NB4 (cell line): ENCODE measurements at places on chromosomes 4 and X.

DNA sequence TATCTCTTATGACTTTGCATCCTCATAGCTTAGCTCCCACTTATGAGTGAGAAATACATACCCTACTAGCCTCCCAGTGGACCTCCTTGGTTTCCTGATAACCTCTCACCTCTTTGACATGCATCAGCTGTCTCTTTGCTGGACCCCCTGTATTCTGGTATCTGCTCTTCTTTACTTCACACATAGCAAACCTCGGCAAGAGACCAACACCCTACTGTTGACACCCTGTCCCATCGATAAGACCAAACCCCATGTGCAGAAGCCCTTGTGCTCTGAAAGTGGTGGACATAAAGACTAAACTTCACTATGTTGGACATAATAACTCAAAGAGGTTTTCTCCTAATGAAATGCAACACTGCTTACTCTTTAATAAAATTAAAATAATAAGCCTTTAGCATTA is 75.7 kb downstream of the RNF150 start:
- no peak for DNase-seq

DNA sequence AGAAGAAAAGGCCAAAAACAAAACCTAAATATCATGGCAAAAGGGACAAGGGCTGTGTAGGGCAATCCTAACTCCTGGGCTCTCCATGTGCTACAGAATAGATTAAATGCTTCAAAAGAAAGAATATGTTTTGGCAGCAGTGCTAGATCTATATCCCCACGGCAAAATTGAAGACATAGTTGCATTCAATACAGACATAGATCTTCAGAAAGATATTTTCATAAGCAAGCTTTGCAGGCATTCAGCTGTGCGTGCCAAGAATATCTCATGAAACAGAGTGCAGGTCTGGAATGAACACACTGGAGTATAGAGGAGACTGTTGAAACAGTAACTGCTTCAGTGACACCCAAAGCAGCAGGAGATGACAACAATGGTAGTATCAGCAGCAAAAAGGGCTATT is 1476.9 kb downstream of the ARAP2 start:
- DNase-seq = no peak

DNA sequence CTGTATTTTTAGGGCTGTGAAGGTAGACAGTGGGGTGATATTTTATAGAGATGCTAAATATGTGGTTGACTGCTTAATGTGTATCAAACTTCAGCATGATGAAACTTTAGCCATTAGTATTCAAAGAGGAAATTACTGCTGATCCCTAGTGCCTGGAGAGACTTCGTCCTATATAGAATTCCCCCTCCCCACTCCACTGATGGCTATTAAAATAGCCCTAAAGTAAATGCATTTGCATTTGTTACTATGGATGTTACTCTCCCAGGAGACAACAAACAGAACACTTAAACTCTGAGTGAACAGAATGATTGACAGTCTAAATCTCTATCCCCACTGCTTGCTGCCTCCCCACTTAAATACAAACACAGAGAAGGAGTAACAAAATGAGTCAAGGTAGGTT is 39.1 kb downstream of the ADGRL3 start:
- DNase-seq = no peak

- no peak for DNase-seq
Measured at GRCh38 chrX:74423289-74423998, 2.2 kb downstream of the SLC16A2 start.

GRCh38 chrX:118632862-118633261 is 94.5 kb upstream of the IL13RA1 start:
- DNase-seq = peak; percentile 61

- no peak for DNase-seq
Measured at GRCh38 chrX:139204898-139205667, 325.5 kb upstream of the F9 start.

DNA sequence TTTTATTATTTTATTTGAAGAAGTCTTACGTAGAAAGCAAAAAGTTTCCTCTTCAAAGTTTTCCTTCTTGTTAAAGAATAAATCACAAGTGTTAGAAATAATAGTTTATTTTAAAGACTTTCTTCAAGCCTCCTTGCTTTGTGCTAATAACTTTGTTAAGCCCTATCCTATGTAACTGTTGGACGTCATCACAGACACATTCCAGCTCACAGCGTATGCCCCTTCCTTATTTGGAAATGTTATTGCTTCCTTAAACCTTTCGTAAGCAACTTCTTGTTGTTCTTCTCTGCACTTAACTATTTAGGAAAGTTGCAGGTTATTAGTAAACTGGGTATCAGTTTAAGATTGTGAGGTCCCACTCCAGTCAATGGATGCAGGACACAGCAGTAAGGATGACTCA is 7.6 kb upstream of the SRD5A3 start:
- no peak for DNase-seq

DNA sequence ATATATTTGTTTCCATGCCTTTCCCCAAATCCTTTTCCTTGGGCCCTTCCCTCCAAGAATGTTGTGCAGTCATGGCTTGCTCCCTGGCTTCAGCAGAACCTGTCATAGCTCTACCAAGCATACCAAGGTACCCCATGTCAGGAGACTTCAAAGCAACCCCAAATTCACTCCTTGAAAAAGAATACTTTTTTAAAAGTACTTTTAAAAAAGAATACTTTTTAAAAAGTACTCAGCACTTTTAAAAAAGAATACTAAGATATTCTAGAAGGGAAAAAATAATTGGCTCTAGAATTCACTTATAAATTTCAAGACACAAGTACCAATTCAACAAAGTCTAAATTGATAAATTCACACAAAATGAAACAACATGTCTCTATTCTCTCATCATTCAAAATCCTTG is 76.0 kb downstream of the NR3C2 start:
- no peak for DNase-seq

DNA sequence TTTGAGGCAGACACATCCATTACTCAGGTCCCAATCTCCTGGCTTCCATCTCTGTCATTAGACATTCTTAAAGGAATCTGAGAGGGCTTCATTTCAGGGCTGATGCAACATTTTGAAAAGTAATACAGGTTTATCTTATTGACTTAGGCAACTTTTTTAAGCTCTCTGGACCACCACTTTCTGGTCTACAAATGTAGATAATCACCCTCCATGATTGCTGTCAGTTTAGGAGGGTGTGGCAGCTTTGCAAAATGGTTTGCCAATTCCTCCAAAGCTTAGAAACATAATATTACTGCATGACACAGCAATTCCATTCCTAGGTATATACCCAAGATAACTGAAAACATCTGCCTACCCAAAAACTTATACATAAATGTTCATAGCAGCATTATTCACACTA is 77.6 kb downstream of the ARHGAP6 start:
- DNase-seq = no peak

DNA sequence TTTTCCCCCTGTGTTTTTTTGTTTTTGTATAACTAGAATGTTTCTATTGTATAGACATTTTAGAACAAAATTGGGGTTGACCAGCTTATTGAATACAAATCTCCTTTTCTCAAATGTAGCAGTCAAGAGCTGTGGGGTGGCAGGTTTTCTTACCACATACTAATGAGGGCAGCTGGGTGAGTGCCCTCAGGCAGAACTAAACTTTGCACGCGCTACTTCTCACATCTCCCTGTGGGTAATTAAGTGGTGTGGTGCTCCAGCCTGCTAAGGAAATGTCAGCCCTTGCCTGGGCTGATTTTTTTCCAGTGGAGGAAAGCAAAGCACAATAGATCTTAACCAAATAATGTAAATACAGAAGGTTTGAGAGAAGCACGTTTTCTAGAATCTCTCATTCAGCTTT is 717.6 kb upstream of the TENM3 start:
- DNase-seq = no peak

DNA sequence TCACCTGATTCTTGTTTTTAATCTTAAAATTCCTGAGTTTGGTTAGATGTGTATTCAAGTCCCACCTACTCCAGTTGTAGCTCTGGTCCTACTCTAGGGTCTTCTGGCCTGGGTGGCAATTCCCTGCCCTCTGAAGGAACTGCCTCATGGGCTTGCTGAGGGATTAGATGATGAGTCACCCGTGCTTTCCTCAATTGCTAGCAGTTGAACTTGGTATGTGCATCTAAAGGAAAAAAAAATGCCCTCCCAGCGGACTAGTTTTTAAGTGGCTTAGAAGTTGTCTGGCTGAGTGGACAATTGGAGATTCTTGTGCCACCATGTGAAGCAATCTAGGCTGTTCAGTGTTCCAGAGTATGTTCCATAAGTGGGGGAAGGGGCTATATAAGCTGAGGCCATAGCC is 127.0 kb downstream of the CCNG2 start:
- no peak for DNase-seq

DNA sequence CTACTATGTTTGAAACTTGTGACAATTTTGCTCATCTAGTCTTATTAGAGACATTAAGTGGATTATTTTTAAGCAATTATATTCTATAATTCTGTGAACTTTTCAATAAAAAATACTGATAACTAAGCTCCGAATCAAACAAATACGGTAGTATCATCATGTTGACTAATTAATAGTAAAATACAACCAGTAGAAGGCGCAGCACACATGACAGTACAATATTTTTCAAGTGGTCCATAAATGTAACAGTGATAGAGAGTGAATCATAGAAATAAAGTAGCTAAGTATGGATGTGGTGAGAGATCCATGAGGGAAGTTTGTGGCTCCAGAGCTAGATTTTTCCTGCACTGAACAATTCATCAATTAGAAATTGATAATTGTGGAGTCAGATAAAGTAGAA is 666.2 kb downstream of the KCTD8 start:
- no peak for DNase-seq

DNA sequence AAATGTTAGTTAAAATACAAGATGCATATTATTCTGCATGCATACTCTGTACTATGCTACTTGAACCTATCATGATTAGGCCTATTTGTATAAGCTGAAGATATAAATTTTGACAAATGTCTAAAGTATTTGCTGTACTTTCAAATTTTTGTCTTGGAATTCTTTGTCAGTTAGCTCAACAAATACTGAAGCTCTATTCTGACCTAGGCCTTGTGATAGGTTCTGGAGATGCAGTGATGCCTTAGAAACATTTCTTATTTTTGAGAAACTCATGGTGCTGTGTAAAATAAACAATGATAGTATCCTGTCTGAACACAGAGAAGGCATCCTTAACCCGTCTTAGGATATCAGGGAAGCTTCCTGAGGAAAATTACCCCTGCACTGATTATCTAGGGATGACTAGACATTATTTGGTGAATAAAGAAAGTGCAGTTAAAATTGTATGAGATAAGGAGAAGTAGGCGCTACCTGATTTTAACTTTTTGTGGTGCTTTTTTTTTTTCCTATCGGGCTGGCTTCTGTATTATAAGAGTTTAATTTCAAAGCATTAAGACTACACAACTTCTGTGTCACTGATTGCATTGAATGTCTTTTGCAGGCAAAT is 43.4 kb downstream of the MOB1B start:
- DNase-seq = no peak

DNA sequence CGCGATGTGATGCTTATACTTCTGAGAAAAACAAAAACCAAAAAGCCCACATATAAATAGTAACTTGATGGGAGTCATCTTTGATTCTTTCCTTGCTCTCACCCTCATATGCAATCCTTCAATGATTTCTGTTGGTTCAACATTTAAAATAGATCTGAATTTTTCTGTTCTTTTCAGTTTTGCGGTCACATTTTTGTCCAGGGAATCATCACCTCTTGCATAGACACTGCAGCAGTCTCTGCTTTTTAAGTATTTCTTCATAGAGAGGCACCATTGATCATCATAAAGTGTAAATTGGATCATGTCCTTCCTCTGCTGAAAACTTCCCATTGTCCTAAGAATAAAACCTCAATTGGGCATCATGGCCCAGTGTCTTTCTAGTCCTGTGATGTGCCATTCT is 81.1 kb upstream of the SLC4A4 start:
- no peak for DNase-seq

- peak; percentile 65 for DNase-seq
Measured at GRCh38 chr4:23614284-23614892, 275.5 kb downstream of the PPARGC1A start.

DNA sequence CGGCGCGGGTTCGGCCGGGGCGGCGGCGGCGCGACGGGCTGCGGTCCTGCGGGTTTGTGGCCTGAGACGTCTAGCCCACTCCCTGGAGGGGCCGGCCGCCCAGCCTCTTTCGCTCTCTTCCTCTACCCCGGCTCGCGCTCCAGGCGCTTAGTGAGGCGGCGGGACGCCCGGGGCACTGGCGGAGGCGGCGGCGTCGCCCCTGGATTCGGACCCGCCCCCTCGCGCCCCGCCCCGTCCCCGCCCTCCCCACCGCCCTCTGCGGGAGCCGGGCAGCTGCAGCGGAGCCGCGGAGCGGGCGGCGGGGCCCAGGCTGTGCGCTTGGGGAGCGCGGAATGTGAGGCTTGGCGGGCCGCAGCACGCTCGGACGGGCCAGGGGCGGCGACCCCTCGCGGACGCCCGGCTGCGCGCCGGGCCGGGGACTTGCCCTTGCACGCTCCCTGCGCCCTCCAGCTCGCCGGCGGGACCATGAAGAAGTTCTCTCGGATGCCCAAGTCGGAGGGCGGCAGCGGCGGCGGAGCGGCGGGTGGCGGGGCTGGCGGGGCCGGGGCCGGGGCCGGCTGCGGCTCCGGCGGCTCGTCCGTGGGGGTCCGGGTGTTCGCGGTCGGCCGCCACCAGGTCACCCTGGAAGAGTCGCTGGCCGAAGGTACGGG is at the start of gene BMP2K:
BMP2K (plus strand) TSS at position 272 of the 650 bp plus-strand sequence; CDS start at position 466, 194 bp downstream.
- peak; percentile 86 for DNase-seq

GRCh38 chr4:74665346-74665745 is 129.0 kb downstream of the BTC start:
- no peak for DNase-seq
